ENCODE measurements at places on chromosomes 4 and X. TPM values are rescaled to one million over a fixed set of nuclear protein-coding genes. Genes with fewer than 3 reads are reported as not detected.

Gene TCP11X2
- total RNA-seq: not detected

Gene MBNL3
- 9.2 TPM for total RNA-seq

Gene HPGDS
- total RNA-seq: not detected

Gene SPOCK3
- 0.64 TPM for total RNA-seq

Gene PCDH18
- under 0.01 TPM for total RNA-seq

Gene MAD2L1
- 2.3 TPM for total RNA-seq

Gene SORCS2
- 0.48 TPM for total RNA-seq

Measured in tracheal epithelial cell (primary cell).